ENCODE measurements at places on chromosomes 2 and 18.

GRCh38 chr2:42249284-42249683 lies 80.1 kb downstream of the EML4 start:
- no peak for DNase-seq

DNA sequence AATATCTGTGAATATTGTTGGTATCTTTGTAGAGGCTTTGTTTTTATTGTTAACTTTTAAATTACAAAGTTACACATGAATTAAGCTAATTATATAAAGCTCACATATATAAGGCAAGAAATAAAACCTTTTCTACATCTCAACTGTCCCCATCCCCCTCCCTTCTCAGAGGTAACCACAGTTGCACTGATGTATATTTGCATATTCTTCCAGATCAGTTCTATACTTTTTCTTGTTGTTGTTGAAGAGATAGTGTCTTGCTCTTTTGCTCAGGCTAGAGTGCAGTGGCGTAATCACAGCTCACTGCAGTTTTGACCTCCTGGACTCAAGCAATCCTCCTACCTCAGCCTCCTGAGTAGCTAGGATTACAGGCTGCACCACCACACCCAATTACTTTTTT lies 36.0 kb upstream of the CDC42EP3 start:
- DNase-seq = no peak

DNA sequence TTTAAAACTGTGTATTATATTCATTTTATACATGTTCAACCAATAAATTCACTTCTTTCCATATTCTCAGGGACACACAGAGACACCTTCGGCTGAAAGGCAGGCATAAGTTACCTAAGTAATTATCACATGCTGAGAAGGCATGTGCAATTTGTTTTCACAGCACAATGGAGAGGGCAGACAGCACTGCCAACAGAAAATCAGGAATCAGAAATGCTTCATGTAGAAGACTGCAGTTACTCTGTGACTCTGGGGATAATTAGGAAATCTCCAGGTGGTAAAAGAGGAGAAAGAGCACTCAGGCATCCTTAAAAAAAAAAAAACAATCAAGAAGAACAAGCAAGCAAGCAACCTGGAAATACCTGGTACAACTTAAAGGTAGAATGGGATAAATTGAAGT lies 49.3 kb downstream of the DSEL start:
- DNase-seq = no peak

GRCh38 chr2:214628091-214628490 lies 181.4 kb downstream of the BARD1 start:
- DNase-seq = no peak

- no peak for DNase-seq
Observed at GRCh38 chr2:207394203-207394781, 135.5 kb upstream of the CREB1 start.

DNA sequence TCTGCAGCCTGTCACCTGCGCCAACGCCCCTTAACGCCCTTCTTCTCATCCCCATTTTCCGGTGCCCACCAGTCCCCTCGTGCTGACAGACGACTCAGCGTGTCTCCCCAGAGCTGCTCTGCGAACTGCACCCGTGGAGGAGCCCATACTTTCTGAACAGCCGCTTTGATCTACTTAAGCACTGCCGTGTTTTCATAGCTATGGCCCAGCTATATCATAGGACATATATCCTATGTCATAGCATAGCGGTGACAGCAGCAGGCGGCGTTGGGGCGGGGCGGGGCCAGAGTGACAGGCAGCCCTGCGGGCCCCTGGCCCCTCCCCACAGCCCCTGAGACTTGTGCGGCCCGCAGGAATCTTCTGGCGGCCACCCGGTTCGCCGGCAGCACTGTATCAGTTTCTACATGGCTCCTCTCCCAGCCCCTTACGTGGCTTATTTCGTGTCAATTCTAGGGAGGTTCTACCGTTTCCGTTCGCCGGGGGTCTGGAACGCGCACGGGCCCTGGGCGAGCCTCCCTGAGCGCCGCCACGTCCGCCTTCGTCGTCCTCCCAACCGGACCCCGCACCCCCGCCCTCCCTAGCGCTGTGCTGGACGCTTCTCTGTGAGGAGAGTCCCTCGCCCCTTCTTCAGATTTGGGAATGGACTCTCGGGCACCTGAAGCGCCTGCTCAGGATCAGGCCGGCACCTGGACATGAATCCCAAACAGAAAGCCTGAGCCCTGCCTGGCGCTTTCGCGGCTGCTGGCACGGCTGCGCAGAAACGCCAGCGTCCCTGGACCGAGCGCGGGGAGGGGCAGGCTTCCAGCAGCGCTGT lies 35.4 kb downstream of the PTPN18 start:
- DNase-seq = peak; percentile 57

GRCh38 chr2:226474131-226474530 lies 325.5 kb downstream of the IRS1 start:
- DNase-seq = no peak

DNA sequence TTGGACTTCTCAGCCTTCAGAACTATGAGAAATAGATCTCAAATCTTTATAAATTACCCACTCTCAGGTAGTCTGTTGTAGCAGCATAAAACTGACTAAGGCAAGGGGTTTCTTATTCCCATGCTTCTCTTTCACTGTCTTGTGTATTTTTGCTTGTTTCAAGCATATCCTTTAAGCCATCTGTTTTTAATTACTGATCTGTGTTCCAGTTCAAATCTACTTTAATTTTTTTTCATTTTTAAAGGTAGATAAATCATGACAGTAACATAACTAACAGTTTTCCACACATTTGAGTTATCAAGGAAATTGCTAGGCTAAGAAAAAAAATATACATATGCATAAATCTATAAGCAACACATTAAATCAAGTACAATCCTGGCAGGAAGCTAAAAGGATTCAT lies 317.9 kb upstream of the TNP1 start:
- no peak for DNase-seq

Data from CD4-positive, alpha-beta T cell treated with Interferon alpha-2 for 1 hour (primary cell).